ENCODE measurements at places on chromosomes 1 and 21.
A peak's percentile ranks its signal among the peaks of the same experiment; 100 is the strongest.

DNA sequence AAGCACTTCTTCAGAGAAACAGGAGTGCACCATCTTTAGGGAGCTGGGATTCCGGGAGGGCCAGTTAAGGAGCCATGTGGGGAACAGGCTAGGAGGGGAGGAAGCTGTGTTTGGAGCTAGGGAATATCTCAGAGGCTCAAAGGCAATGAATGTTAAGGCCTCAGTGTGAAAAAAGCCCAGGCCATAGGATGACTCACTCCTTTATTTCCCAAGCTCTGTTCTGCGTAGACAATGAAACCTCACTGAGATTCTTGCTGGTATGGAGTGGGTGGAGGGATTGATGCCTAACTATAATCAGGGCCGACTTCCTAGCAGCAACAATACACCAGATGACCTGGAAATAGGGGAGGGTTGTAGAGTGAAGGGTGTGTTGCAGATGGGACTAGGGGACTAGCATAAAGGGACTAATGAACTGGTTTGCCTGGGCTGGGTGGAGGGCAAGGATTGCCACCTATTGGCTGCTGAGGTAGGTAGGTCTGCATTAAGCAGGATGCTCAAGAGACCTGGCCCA is 2.1 kb downstream of the GNAT2 start:
- no peak for DNase-seq

GRCh38 chr1:244221991-244222390 is 170.9 kb downstream of the ZBTB18 start:
- DNase-seq, result no peak

GRCh38 chr1:216459651-216460207 is 36.5 kb upstream of the USH2A start:
- no peak for DNase-seq

GRCh38 chr1:166808952-166809351 is 30.3 kb upstream of the POGK start:
- no peak for DNase-seq

- DNase-seq, result no peak
Measured at GRCh38 chr1:204725821-204726448, 40.4 kb upstream of the LRRN2 start.

GRCh38 chr1:94105581-94105952 is 15.4 kb downstream of the ABCA4 start:
- DNase-seq, result no peak

DNA sequence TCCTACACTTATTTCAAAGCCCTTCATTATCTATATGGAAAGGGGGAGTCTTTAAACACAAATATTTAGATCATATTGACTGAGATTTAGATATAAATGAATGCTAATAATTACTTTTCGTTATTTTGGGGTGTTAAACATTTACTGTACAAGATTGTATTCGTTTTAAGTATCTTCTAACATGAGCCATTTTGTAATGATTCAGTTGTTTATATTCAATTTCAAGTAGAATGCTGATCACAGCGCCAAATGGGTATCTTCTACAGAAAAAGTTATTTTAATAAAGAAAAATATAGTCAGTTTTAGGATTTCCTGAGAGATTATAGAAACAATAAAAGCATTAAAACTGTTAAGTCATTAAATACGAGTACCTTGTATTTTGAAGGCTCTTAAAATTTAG is 104.5 kb upstream of the HNRNPU start:
- DNase-seq, result no peak

GRCh38 chr1:160371346-160371631 is 4.4 kb downstream of the NHLH1 start:
- DNase-seq, result no peak

GRCh38 chr1:186374303-186375151 is 526 bp downstream of the TPR start:
- peak; percentile 17 for DNase-seq

DNA sequence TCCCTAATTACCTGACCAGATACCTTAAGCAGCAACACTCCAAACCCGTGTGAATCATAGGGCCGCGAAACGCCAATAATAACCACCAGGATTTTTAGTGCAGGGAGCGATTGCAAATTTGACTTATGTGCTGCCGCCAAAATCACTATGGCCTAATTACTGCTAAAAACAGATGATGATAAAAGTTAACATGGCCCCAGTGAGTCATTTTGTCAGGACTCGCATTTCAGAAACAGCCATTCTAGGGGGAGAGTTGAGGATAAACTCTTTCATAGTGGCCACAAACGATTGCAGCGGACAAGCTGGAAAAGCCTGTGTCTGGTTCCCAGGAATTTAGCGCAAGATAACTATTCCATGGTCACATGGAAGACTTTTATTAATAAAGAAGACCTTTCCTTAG is 103.4 kb downstream of the HLX start:
- no peak for DNase-seq

- DNase-seq, result no peak
Measured at GRCh38 chr1:231091831-231092301, 51.8 kb upstream of the FAM89A start.

DNA sequence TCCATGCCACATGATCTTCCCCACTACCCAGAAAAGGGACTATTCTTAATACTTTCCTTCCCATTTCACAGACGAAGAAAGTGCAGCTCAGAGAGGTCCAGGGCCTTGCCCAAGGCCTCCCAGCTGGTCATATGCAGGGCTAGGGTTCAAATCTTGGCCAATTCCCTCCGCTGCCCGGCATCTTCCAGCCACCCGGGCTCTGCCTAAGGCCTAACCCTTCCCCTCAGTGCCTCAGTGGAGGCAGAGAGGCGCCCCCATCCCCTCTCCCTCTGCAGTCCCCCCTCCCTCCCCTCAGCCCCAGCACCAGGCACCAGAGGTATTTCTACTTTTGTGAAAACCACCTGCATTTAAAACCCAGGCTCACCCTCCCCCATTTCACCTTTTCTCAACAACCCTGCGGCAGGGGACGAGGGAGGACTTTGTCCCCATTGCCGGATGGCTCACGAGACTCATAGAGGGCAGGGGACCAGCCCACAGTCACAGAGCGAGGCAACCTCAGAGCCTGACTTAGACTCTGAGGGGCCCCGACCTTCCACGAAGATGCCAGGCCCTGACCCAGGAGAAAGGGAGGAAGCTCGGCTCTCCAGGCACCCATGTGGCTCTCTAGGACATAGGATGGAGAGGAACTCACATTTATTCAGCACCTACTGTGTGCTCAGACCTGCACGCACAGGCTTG is 12.3 kb downstream of the LAPTM5 start:
- DNase-seq, result no peak

DNA sequence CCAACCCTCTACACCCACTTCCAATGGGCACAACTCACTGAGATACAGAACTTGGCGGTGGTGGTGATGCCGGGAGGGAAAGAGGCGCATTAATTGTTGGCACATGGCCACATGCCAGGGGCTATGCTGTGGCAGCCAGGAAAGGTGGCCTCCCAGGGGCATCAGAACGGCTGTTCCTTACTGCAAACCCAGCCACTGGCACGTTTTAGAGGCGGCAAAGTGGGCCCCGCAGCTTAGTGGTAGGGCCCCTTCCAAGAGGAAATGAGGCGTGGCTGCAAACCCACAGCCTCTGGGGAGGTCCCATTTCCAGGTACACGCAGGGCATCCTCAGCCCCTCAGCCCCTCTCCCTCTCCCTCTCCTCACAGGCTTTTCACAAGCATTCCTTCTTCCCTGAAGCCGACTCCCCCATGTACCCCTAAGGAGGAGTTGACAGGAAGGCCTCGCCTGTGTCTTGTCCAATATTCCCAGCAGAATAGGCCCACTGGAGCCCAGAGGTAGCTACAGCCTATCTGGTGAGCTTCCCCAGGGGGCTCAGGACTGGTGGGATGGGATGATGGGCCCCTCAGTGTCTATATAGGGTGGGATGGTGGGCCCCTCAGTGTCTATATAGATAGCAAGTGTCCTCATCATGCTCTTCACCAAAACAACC is 166.2 kb downstream of the CLIC6 start:
- DNase-seq, result no peak

DNA sequence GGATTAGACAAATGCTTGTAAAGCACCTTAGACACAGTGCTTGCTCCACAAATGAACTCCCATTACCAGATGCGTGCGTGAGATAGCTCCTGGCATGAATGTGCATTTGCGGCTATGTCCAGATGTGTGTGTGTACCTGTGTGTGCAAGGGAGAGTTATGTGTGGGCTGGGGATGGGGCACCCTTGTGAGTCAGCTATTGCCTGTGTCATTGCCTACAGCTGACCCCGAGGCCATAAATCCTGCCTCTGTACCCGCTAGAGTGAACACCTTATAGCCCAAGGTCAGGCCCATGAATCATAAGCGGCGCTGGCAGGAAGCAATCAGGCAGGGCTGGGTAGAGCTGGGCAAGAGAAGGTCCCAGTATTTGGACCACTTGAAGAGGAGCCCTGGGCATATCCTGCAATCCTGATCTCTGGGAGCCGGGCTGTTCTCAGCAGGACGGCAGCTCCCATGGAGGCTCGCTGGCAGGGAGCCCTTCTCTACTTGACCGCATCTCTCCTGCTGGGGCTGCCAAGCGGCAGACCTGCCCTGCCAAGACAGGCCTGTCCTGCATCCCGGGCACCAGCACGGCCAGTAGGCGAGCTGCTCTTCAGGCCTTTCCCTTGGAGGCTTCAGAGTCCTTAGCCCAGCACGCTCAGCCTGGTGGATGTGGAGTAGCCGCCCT is 86.4 kb downstream of the TMEM53 start:
- DNase-seq, result no peak

DNA sequence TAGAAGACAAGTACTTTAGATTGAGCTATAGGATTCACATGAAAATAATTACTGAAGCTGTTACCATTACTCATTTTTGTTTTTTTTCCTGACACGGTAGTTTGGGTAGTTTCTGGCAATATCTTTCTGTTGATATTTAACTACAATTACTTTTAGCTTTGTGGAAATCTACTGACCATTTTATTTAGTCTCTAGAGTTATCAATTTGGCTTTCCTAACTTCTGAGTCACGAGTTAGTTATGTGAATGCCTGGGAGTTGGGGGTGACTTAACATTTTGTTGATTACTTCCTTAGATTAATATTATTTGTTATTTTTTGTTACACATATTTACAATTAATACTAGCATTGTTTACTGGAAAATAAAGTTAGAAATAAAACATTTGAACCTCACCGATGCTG is 160.6 kb downstream of the HMCN1 start:
- DNase-seq, result no peak

- DNase-seq, result peak; percentile 35
Measured at GRCh38 chr21:42161956-42162681, 56.8 kb upstream of the ABCG1 start.

DNA sequence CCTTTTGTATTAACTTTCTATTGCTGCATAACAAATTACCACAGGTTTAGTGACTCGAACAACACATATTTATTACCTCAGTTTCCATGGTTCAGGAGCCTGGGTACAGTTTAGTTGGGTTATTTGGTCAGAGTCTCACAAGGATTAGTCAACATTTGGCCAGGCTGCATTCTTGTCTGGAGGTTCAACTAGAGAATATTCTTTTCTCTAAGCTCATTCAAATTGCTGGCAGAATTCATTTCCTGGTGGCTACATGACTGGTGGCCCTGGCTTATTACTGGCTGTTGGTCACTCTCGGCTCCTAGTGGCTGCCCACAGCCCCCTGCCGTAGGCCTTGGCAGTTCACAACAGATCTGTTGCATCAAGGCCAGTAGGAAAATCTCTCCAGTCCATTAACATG is 81.1 kb upstream of the ADAR start:
- no peak for DNase-seq

- no peak for DNase-seq
Measured at GRCh38 chr1:6917067-6917466, 131.8 kb downstream of the CAMTA1 start.

DNA sequence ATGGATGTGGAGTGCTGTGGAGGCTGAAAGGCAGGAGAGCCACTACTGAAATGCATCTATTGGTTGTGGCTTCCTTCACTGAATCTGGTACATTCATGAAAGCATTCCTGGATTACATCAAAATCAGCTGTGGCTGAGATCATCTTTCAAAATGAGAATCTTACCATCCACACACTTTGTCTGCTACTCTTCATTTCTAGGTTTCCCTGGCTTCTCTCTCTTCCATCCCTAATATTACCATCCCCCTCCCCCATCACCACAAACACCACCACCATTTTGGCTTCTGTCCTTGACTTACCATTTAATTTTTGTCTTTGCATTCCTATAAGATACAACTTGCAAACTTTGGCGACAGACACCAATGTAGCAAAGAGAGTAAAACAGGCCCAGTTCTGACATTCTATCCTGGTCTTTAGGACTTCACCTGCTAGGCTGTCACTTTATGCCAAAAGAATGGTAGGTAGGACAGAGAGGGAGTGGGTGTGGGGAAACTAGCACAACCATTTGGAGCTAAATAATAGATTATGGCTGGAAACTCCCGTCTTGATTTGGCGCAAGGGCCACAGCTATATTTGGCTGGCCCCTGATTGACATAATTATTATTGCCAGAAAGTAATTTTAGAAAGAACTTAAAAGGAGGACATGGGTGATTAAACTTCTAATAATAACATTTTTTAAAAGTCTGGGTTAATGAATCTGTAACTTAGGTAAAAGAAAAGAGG is 15.1 kb upstream of the DUSP10 start:
- DNase-seq, result no peak

DNA sequence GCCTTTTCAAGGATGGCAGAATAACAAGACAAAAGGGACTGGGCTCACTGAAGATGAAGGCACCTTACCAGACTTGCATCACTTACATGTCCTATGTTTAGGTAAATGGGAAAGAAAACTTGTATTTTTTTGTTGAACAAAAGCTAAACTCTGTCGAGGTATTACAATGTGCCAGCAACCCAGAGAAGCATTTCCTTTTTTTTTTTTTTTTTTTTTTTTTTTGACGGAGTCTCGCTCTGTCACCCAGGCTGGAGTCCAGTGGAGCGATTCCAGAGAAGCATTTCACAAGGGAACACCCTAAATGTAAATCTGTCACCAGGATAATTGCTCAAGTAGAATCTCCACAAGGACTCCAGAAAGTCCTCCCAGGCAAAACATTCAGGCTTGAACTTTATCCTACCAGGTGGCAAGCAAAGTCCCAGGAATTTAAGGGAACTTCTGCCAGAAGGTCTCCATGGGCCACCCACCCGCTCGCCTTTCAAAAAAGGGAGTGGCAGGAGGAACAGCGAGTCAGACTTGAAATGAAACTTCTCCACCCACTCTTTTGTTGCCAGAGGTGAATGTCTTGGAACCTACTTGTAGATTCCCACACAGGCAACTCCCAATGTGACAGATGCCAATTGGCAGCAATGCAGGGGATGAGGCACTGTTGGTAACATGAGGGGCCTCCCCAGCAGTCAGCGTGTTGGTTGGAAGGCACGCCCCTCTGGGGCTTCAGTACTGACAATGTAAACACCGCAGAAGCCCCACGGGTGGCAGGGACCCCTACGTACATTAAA is 125.0 kb downstream of the TIAM1 start:
- DNase-seq, result no peak

- no peak for DNase-seq
Measured at GRCh38 chr1:30919025-30919881, 10.7 kb upstream of the SDC3 start.

GRCh38 chr1:153976819-153977249 is 640 bp downstream of the JTB start:
- DNase-seq, result no peak

Measured in pancreas (tissue), 10 donors.